AML-193 (cell line): ENCODE measurements at places on chromosomes 13 and 19.

GRCh38 chr19:32404933-32405430 lies 588 bp upstream of the DPY19L3 start:
- peak; percentile 64 for DNase-seq

DNA sequence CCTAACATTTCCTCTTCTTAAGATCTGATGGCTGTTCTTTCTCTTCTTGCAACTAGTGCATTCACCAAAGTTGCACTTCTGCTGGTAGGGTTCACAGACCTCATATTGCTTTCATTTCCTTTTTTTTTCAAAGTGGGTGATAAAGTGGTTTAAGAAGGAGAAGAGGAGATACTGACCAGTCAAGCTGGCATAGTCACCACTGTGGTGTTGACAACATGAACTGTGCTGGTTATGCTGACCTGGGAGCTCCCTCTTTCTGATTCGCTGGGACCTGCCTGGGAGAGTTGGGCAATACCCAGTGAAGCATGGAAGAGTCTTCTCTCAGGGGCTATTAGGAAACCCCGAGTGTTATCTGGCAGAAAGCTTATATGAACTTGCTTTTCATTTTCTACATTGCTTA lies 222.9 kb downstream of the SLITRK5 start:
- DNase-seq: peak; percentile 25

DNA sequence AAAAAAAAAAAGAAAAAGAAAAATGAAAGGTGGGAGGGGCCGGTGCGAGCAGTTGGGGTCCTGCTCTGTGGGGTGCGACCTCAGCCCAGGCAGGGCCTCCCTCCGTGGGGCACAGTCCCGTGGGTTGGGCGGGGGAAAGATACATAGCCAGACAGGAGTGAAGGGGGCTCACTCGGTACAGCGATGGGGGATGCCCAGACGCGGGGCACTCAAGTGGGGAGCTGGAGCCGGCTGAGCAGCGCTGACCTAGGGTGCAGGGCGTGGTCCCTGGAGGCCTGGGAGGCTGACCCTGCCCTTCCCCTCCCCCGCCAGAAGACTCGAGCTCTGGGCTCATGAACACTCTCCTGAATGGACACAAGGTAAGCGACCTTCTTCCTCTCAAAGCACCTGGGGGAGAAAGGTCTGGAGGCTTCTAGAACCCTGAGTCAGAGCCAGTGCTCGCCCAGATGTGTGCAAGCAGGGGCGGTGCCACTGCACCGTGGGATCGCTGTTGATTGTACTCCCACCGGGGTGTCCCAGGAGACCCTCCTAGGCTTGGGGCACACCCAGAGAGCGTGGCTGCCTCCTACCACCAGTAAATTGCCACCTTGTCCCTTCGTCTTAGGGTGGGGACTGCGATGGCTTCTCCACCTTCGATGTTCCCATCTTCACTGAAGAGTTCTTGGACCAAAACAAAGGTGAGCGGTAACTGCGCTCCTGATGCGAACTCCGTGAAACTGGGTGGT lies 3.4 kb downstream of the HMG20B start:
- DNase-seq: no peak

DNA sequence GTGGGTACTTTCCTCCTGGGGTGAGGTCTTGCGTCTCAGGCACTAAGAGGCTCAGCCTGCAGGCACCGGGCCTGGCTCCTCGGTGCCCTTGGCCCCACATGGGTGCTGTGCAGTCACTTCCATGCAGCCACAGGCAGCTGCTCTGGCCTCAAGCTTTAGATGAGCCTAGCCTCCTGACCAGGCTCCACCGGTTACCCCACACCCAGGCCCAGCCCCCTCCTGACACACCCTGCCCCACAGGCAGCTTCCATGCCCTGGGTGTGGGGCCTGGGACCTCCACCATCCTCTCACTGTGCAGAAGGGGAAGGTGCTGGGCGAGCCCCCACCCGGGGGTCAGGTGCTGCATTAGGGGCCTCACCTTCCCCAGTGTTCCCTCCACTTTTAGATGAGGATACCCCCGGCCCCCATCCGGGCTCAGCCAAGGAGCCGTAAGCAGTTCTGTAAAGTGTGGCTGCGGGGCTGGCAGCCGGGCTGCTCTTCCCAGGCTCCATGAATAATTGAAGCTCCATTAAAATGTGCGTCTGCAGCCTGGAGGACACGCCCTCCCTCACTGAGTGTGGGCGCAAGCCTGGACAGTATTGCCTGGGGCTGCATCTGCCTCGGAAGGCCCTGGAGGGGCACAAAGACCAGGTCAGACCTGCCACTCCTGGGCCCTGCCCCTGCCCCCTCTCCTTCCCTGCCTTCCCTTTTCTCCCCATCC lies 72.5 kb upstream of the KCTD15 start:
- no peak for DNase-seq

- DNase-seq: no peak
Observed at GRCh38 chr19:56119582-56119978, 1.5 kb downstream of the ZNF787 start.

GRCh38 chr19:44839276-44839675 lies 6.8 kb upstream of the NECTIN2 start:
- no peak for DNase-seq

DNA sequence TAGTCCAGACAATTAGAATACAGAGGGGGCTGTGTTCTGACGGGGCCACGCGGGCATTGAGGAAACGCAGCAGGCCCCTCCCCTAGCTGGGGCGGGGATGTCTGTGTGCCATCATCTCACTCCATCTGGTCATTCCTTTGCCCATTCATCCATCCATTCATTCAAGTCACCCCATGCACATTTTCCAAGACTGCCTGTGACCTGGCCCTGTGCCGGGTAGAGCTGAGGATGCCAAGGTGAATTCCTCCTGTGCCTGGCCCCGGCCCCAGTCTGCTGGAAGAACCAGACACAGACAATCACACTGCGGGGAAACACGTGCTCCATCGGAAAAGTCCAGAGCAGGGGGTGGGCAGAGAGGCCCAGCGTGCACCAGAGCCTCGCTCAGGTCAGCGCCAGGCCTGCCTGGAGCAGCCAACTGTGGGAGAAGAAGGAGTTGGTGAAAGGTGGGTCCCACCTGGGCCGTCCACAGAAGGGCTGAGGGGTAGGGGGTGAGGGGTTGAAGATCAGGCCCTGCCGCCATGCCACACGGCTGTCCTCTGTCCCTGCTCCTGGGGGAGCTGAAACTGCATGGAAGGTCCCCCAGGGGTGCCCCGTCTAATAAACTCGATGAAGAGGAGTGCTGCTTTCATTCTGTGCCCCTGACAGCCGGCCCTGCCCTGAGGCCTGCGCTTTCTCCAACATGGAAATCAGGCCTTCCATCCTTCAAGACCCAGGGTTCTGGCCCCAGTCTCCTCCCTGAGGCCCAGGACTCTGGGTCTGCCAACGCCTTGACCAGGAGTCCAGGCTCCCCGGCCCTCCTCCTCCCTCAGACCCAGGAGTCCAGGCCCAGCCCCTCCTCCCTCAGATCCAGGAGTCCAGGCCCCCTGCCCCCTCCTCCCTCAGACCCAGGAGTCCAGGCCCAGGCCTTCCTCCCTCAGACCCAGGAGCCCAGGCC lies 1.6 kb upstream of the CACNG6 start:
- no peak for DNase-seq

DNA sequence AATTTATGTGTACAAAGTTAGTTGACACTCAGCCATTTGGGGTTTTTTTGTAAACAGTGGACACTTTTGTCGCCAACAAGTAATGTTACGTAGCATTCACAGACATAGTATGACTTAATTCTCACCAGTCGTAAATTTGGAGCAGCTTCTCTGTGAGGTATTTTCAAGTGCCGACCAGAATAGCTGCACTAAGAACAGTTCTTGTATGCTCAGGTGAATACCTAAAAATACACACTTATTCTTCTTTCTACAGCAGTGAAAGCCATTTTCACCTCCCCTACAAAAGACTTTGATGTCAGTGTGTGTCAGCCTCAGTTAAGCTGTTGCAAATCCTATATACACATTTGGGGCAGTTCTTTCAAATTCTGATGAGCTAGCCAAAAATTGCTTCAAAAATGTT lies 206.5 kb downstream of the ENOX1 start:
- DNase-seq: no peak

DNA sequence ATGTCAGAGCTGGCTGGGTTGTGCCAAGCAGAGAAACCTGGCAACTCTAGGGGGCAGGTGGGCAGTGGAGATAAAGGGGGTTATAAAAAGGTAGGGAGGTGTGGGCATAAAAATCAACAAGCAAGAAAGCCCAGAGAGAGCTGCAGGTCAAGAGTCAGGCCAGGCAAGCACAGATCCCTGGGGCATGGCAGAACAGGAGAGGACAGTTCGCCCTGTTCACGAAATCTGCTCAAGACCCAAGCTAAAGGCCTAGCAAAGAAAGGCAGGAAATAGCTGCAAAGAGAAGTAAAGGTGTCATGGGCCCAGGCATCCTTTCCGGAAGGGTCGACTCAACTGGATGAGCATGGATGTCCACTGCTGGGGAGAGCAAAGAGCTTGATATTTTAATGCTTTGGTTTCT lies 3.4 kb downstream of the MBNL2 start:
- no peak for DNase-seq

DNA sequence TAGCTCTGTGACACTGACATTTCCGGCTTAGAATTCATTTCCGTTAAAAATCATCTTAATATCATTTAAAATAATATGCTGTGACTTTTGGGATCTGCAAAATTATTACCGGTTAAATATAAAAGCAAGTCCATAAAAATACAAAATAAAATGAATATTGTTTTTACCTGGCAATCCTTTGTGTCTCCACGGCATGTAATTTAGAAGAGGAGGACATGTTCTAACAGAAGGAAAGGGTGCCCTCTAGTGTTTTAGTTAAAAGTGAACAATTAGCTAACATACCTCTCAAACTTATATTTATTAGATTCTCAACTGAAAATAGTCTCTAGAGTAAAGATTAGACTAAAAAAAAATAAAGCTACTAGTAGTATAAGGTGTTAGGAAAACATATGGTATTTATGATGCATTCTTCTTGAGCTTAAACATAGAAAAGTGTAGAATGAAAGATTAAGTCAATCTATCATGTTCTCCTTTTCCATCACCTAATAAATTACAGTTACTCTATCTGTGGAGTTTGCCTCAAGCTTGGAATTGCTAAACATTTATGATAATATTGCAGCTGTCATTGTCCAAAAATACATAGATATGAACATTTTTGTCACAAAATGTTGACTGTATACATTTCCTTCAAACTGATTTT lies 676.7 kb upstream of the SPRY2 start:
- peak; percentile 82 for DNase-seq

- no peak for DNase-seq
Observed at GRCh38 chr13:44817131-44817671, 172.1 kb downstream of the NUFIP1 start.

DNA sequence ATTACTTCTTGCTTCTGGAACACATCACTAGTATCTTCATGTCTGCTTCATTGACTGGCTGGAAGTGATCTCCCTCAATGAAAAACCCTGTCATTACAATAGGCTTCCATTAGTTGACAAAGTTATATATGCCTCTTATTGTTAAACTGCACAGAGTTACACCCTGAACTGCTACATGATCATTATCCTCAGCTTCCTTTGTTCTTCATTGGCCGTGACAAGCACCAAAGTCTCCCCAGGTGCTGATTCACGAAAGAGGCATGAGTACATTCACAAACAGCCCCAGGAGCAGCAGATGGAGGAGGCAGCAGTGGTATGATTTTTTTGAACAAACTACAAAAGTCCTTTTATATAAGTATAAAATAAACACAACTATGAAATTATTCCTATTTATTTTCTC lies 51.4 kb downstream of the VWA8 start:
- DNase-seq: no peak

GRCh38 chr19:4748589-4748988 lies 24.9 kb upstream of the DPP9 start:
- DNase-seq: no peak

- DNase-seq: no peak
Observed at GRCh38 chr13:94765814-94766213, 53.5 kb upstream of the SOX21 start.

DNA sequence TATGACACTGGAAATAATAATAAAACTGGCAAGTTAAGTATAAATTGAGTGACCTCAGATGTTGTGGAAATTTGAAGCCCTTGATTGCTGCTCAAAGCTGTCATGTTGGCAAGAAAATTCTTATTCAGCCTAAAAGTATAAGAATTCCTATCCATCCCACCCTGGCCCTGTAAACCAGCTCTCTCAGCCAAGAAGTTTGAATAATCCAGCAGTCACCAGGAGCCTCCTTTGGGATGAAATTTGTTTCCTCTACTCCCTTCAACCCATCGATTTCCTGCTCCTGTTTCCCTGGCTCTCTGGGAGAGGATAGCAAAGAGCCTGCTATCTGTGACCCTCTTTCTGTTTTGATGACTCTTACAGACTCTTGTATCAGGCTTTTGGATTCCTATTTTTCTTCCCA lies 169.3 kb downstream of the LHFPL6 start:
- DNase-seq: no peak

GRCh38 chr19:41218615-41219507 lies at the start of gene AXL:
Gene AXL (plus strand): TSS chr19:41219223. CDS start chr19:41219393, 170 bp downstream.
- no peak for DNase-seq

GRCh38 chr13:30739761-30740642 lies 4.7 kb downstream of the ALOX5AP start:
- peak; percentile 83 for DNase-seq

GRCh38 chr13:76620036-76620435 lies 266.2 kb downstream of the KCTD12 start:
- DNase-seq: no peak

DNA sequence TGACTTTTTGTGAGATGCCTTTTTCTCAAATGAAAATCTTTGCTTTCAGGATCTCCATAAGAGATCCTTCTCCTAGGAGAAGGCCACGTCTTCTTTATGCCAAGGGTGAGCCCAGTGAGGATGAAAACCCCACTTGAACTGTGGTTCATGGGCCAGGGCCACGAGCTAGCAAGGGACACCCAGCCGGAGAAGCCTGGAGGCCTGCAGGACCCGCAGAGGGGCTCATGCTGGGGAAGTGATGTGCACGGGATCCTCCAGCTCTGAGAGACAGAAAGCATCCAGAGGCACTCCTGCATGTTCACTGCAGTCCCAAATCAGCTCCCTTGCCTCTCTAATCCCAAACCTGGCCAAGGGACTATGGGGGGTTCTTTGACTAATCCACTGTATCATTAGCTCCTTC lies 168.9 kb downstream of the UQCRFS1 start:
- no peak for DNase-seq

DNA sequence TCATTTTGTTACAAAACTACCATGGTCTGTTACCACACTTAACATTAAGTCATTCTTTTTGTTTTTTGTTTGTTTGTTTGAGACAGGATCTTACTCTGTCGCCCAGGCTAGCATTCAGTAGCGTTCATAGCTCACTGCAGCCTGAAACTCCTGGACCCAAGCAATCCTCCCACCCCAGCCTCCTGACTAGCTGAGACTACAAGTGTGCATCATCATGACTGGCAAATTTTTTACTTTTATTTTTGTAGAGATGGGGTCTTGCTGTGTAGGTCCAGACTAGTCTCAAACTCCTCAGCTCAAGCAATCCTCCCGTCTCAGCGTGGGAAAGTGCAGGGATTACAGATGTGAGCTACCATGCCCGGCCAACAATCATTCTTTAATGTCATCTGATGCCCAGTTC lies 3.3 kb downstream of the ALDH16A1 start:
- no peak for DNase-seq

GRCh38 chr13:91747186-91747585 lies 348.8 kb downstream of the GPC5 start:
- no peak for DNase-seq
